ENCODE measurements at places on chromosomes 13 and 19.

DNA sequence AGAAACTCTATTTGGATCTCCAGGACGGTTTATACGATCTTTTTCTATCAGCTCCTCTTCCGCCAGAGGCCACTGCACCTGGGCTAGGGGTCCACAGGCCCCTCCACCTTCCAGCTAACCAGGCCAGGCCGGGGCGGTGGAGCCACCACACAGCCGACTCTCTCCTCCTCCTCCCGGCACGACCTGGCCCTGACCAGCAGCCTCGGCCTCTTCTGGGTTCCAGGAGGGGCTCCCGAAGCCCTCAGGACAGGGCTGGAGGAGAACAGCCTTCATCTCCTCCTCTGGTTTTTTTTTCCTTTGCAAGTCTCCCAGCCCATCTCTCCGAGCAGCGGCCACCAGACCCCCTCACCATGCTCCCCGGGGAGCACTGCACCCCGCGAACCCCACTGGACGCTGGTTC lies 17.1 kb downstream of the DPF1 start:
- DNase-seq, result no peak

DNA sequence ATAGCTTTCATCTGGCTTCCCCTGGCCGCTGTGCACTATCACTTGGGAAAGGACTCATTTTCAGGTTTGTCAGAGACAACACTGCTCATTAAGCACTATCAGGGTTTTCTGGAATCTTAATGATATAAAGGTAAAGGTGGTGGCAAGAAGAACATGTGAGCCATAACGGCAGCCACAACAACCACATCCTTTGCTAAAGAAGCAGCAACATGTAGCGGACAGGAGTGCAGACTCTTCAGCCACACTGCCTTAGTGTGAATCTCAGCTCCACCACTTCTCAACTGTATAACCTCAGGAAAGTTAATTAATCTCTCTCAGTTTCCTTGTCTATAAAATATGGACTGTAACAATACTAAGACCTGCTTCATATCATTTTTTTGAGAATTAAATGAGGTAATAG lies 24.1 kb upstream of the MIR17HG start:
- peak; percentile 16 for DNase-seq

DNA sequence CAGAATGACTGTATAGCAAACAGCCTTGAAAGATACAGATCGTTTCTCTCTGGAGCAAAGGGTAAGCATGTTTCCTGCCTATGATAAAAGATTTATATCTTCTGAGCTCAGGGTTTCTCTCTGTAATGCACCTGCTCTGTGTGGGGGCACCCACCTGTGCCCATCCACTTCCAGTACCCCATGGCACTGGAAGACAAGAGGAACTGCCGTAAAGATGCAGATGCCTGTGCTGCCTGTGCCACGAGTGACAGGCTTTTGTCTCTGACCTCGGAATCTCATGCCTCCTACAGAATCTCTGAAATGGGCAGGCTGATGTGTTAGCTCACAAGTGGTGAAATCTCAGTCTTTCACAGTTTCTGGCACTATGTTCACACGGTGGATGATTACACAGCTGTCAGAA lies 50.3 kb upstream of the ATP11A start:
- DNase-seq, result no peak

DNA sequence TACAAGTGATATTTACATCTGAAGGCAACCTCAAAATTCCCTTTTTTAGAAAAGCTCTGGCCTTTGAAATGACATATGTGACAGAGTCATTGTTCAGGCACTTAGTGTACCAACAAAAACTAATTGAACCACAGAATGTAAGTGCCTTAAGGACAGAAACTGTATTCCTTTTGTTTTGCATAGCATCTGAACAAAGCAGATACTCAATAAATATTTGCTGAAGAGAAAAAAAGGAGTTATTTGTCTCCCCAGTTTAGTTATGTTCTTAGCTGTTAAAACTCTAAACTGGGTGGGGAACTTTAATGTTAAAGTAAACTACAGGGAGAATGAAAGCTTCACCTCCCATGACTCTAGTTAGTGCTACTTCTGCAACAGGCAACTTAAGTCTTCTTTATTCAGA lies 56.8 kb upstream of the KLF5 start:
- DNase-seq, result no peak

- no peak for DNase-seq
Measured at GRCh38 chr19:33100894-33101644, 20.1 kb downstream of the GPATCH1 start.

- no peak for DNase-seq
Measured at GRCh38 chr13:113881614-113882266, 17.9 kb upstream of the GAS6 start.

DNA sequence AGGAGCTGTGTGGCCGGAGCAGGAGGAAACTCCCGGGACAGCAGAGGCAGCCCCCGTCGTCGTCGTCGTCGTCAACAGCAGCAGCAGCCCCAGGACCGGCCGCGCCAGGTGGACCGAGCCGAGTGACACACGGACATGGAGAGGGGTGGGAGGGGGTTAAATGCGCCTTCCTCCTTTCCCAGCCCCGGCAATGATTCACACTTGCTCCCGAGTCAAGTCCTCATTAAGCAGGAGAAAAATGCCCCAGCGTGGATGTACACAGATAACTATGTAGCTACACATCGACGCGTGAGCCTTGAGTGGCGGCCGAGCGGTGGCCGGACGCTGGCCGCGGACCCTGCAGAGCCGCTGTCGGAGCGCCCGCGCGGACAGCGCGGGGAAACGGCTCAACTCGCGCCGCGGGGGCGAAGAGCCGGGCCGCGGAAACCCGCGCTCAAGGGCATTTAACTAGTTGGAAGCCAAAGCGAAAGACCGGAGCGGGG lies 645 bp downstream of the UBL3 start:
- peak; percentile 39 for DNase-seq

GRCh38 chr19:52398081-52398441 lies 412 bp downstream of the ZNF528 start:
- DNase-seq, result no peak

- no peak for DNase-seq
Measured at GRCh38 chr13:33312150-33312860, 26.8 kb upstream of the STARD13 start.

GRCh38 chr19:49875857-49876421 lies 1.2 kb downstream of the AKT1S1 start:
- DNase-seq, result peak; percentile 68

DNA sequence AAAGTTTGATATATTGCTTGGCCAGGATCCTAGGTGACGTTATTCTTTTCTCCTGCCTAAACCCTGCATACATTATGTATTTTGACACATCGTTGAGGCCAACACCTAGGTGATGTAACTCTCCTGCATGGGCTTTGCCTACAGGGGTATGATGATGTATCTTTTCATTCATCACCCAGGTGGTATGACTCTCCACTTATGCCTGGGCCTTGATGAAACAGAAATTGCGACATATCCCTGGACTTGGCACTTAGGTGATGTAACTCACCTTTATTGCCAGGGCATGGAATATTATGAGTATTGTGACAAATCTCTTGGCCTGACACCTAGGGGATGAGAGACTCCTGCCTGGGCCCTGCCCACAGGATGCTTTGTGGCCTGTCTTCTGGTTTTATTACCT lies 18.5 kb upstream of the ZNF681 start:
- DNase-seq, result no peak

DNA sequence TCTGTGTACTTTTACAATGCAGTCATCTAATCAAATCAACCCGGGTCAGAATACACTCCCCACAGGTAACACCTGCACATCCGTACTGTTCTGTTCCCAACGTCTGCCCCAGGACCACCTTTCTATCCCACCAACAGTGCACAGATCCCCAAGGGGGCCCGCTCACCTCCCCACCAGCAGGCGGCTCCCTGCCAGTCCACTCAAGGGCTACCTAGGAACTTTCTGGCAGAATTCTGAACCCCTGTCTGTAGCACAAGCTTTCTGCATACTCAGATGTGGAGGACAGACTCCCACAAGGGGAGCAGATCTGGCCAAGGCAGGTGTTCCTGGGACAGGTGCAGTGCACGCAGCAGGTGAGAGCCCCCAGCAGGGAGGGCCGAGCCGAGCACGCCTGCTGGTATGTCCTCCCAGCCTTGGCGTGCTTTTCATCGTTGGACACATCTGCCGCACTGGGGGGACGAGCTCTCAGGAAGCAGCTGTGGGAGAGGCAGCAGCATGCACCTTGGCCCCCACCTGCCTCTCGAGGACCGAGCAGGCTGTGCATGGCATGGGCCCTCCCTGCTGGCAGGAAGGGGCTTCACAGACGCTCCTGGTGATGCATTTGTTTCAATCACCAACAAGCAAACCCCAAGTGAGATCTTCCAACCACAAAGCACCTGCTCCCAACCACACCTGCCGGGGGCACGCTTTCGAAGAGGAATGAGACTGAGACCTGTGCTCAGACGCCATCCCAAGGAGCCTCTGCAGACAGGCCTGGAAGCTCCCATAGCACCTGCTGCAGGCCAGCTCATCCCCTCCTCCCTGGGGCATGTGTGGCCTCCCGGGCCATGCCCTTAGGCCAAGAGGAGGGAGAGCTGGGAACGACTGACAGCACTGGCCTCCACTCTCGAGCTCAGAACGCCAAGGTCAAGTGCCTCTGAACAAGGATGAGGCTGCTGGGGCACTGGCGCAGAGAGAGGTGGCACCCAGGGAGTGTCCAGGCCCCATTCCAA lies 35.9 kb downstream of the RAB20 start:
- no peak for DNase-seq

DNA sequence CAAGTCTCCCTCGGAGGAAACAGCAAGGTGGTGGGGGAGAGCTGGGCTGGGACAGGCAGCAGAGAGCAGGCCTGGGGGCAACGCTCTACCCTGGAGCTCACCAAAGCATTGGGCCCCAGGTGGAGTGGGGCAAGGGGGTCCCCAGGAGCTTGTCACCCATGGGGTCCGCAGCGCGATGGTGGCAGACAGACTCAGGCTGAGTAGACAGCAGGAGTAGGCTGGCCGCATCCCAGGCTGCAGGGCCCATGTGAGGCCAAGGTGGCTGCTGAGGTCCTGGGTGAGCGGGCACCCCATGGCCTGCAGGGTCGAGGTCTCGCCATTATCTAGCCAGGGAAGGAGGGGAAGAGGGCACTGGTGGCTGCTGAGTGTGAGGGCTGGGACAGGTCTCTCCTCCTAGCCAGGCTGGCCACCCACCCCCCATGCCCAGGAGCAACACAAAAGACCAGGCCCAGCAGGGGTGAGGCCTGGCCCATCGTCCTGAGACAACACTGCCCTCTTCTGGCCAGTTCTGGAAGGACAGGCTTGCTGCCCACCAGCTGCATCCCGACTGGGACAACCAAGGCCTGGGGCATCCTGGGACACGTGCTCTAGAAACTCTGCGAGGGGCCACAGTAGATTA lies 33.1 kb downstream of the CEBPG start:
- DNase-seq, result peak; percentile 71

GRCh38 chr19:28514166-28514565 lies 698.8 kb downstream of the UQCRFS1 start:
- DNase-seq, result no peak

DNA sequence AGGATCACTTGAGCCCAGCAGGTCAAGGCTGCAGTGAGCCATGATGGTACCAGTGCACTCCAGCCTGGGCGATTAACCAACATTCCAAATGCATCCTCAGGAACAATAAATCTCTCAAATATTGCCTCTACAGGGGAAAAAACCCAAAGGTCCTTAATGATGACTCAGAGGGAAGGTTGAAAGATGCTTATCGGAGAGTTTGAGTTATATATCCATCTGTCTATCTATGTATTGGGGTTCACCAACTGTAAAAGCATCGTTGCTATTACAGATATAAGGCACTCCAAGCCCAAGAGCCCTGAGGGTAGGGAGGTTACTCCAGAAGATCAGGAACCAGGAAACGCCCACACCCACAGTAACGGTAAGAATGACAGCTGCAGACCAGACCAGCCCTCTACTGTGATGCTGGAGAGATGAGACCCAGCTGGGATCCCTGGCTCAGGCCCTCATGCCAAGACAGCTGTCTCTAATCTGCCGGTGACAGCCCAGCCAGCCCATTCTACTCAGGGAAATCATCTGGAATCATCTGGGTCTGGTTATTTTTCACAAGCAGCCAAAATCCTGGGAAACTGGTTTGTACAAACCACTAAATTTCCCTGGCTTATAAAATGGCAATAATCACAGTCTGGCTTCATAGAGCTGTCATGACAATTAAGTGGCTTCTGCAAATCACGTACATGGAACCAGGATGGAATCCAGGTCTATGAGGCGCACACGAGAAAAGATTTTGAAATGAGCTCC lies 23.8 kb downstream of the TEX101 start:
- peak; percentile 19 for DNase-seq

Data from CD4-positive, alpha-beta T cell treated with Interleukin-21 for 1 hour (primary cell).